ENCODE measurements at places on chromosomes 6 and 20.
A peak's percentile ranks its signal among the peaks of the same experiment; 100 is the strongest.

- DNase-seq: peak; percentile 17
These were observed 49.5 kb downstream of the TOX2 start for GRCh38 chr20:43963872-43964791.

- DNase-seq: no peak
These were observed 60.6 kb upstream of the NKX2-2 start for GRCh38 chr20:21574443-21574842.

- DNase-seq: no peak
These were observed 26.5 kb upstream of the SMOC2 start for GRCh38 chr6:168414336-168415097.

DNA sequence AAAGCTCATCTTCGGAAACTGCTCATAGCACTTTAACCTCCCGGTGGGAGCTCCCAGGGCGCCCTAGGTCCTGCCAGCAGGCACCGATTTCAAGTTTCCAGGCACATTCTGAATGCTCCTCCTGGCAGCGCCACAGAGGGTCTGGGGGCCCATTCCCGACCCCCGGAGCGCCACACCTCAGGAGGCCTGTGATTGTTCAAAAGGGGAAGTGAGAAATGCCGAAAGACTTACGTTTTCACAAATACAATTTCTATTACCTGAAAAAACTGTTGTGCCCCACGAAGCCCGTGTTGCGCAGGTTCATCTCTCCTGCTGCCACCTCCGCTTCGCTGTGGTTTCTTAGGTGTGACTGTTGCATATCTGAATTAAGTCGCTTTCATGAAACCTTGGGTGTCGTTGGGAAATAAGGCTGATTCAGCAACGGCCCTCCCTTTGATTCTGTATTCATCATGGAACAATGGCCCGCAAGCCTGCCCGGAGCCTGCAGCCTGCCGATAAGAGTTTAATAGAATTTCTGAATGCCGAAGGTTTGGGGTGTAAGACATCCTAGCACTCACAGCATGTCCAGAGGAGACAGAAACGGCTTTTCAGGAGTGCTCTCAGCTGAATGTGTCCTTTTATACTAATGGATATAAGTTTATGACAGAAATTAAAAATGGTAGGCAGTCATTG, 1.9 kb upstream of the MYT1 start:
- no peak for DNase-seq

DNA sequence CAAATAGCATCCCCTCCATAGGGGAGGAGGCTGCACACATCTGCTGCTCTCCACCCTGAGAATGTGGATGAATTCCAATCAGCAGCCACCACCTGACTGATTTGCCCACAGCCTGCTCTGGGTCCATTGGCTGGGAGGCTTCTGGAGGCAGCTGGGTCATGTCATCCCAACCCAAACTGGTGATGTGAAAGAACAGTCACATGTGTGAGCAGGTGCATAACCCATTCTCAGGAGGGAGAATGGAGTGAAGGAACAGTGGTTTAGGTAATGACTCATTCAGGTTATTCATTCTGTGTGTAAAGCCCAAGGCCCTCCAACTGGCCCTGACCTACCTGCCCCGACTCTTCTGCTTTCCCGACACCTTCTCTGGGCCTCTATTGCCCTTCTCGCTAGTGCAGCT, 90.9 kb upstream of the GCM1 start:
- peak; percentile 72 for DNase-seq

DNA sequence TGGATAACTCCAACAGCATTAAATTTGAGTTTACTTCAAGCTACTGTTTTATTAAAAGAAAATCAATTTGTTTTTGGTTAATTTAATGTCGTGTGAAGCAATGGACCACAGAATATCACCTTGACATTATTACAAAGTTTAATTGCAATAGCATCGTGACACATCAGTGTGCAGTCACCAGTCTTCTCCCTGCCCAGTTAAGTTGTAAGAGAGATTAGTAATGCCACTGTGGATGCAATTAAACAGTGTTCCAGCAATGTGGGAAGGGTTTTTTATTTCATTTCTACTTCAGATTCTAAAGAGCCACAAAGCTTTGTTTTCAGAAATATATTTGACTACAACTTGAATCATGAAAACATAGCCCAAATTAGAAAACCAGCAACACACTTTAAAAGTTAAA, 128.7 kb downstream of the SYNE1 start:
- DNase-seq: no peak

All from DMS53 (cell line).